ENCODE measurements at places on chromosomes 16 and 17.

DNA sequence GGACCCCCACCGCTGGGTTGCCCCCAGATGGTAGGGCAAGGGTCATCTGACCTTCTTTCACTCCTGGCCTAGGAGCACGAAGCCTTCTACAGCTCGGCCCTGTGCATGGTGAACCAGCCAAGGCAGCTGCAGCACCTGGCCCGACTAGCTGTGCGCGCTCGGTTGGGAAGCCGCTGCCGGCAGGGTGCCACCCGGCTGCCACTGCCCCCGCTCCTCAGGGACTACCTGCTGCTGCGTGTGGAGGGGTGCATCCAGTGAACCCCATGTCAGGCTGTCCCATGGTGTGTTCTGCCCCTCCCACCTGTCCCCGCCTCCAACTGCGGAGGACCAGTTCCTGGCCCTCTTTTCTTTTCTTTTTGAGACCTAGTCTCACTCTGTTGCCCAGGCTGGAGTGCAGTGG is 7.6 kb downstream of the ASB16 start:
- no peak for DNase-seq

DNA sequence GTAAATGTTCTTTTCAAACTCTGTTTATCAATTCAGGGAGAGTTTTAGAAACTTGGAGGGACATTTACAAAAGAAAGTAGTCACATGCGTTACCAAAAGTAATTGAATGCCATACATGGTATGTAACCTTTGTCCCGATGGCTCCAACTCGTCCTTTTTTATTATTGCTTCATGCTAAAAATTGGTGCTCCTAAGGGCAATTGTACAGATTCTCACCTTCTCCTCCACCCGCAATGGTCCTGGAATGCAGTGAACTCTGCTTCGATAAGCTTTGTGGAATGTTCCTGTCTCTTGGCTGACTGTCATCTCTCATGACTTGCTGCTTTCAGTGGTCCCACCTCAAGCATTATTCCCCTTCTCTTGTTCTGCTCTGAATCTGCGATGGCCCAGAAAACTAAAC is 20.9 kb downstream of the GNAO1 start:
- DNase-seq: no peak

- no peak for DNase-seq
Observed at GRCh38 chr17:17907469-17907868, 64.7 kb downstream of the TOM1L2 start.

DNA sequence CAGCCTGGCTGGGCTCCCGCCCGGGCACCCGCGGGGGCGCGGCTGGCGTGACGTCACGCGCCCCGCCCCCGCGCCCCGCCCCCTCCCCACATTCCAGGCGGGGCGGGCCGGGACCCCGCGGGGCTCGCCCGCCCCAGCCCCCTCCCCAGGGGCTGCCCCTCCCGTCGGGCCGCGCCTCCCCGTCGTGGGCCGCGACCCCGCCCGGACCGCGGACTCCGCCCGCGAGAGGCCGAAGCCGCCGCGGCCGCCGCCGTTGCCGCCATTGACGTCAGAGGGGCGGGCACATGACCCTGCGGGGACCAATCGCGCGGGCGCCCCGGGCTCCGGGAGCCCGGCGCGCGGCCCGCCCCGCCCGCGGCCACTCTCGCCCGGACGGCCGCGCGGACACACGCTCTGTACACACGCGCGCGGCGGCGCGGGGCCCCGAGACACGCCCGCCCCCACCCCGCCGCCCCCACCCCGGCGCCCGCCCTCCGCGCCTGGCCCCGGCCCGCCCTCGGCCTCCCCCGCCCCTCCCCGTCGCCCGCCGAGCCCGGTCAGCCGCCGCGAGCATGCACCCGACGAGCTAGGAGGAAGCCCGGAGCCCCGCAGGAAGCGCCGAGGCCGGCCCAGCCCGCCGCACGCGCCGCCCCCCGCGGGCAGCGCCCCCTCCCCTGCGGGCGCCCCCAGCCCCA is at the start of gene CMIP:
Gene CMIP (plus strand): TSS at position 361 of the 674 bp plus-strand sequence.
- peak; percentile 88 for DNase-seq

Measured in left lung (tissue), 14 donors.